Keratinocyte (primary cell): ENCODE measurements at places on chromosomes 5 and 9. TPM values are rescaled to one million over a fixed set of nuclear protein-coding genes. Genes with fewer than 3 reads are reported as not detected.

- no peaks in the 10 kb centered on the region for H3K27me3 ChIP-seq
- H3K27ac ChIP-seq, result no peak overlapping the region
- H3K4me1 ChIP-seq, result peaks cover 9% of the 10 kb centered on the region
- no peak for DNase-seq
- no peak overlapping the region for H3K4me3 ChIP-seq
Observed at GRCh38 chr5:112974901-112975300, 1.7 kb upstream of the DCP2 start.

GRCh38 chr5:169934990-169935389, 45.3 kb downstream of the INSYN2B start:
- DNase-seq, result no peak
- no peaks in the 10 kb centered on the region for H3K27me3 ChIP-seq
- no peaks in the 10 kb centered on the region for H3K4me1 ChIP-seq
- no peak overlapping the region for H3K4me3 ChIP-seq
- no peaks in the 10 kb centered on the region for H3K36me3 ChIP-seq

DNA sequence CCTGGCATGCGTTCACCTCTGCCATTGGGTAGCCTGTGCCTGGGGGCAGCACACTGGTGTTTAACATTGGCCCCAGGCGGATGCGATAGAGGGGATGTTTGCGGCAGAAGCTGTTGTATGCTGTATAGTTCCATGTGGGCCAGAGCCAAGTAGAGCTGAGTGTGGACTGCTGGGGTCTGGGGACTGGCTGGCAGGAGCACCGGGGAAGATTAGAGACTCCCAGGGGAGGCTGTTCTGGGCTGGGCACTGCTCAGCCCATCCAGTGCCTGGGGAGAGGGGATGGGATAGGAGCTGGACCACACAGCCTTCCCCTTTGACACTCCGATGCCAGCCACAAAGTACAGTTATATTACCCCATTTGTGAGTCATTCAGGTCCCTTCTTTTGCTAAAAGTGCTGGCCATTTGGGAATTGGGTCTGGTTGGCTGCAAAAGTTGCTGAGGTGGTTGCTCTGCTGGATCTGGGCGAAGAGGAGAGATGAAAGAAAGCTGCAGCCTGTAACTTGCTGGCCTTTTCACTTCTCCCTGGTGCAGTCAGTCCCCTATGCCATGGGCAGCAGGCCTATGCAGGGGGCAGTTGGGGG, 73.8 kb downstream of the RGS3 start:
- H3K36me3 ChIP-seq, result no peaks in the 10 kb centered on the region
- H3K27ac ChIP-seq, result no peak overlapping the region
- DNase-seq, result no peak
- no peaks in the 10 kb centered on the region for H3K4me1 ChIP-seq
- no peak overlapping the region for H3K4me3 ChIP-seq
- H3K27me3 ChIP-seq, result peaks cover 3% of the 10 kb centered on the region

- no peak overlapping the region for H3K27ac ChIP-seq
- H3K27me3 ChIP-seq, result no peaks in the 10 kb centered on the region
- H3K4me3 ChIP-seq, result no peak overlapping the region
- no peaks in the 10 kb centered on the region for H3K4me1 ChIP-seq
- no peak for DNase-seq
Observed at GRCh38 chr5:27769748-27770402, 731.5 kb upstream of the CDH9 start.

DNA sequence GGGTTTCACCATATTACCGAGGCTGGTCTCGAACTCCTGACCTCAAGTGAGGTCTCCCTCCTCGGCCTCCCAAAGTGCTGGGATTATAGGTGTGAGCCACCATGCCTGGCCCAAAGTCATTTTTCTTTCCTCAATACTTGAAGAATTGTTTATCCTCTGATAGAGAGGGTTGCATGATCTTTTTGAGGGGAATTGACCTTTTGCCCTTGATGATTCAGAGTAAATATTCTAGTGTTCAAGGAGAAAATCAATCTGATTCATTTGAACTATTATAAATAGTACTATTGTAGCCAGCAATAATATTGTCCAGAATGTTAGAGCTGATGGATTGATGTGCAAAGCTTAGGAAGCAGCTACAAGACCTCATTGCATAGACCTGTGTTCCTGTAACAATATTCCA, 47.1 kb downstream of the UGCG start:
- DNase-seq, result no peak
- H3K4me1 ChIP-seq, result peaks cover 7% of the 10 kb centered on the region
- no peak overlapping the region for H3K27ac ChIP-seq
- H3K4me3 ChIP-seq, result no peak overlapping the region

GRCh38 chr5:96614110-96614691, 48.0 kb upstream of the CAST start:
- peak overlapping the region; percentile 72 for H3K27ac ChIP-seq
- H3K4me3 ChIP-seq, result no peak overlapping the region
- no peaks in the 10 kb centered on the region for H3K27me3 ChIP-seq
- no peaks in the 10 kb centered on the region for H3K36me3 ChIP-seq

GRCh38 chr5:5939759-5940370, 438.5 kb downstream of the MED10 start:
- H3K4me1 ChIP-seq, result no peaks in the 10 kb centered on the region
- H3K27ac ChIP-seq, result no peak overlapping the region
- no peak for DNase-seq
- no peaks in the 10 kb centered on the region for H3K36me3 ChIP-seq

DNA sequence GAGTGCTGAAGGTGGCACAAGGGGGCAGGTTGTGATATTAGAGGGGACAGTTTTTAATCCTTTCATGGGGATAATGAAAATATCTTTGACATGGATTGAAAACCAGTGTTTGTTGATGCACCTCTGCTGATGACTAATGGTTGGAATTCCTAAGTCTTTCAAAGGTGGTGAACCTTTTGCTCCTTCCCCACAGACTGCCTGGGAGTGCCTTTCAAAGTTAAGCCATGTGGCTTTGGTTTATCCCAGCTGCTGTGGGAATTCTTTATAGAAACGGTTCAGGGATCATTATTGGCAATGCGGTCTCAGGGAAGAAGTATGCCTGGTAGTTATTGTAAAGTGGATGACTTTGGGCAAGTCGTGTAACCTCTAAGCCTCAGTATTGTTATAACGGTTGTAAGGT, 45.7 kb downstream of the PIP5K1B start:
- no peak overlapping the region for H3K4me3 ChIP-seq
- no peaks in the 10 kb centered on the region for H3K27me3 ChIP-seq
- no peaks in the 10 kb centered on the region for H3K36me3 ChIP-seq
- DNase-seq, result no peak
- H3K4me1 ChIP-seq, result peaks cover 4% of the 10 kb centered on the region

- H3K4me1 ChIP-seq, result no peaks in the 10 kb centered on the region
- peaks cover 19% of the 10 kb centered on the region for H3K36me3 ChIP-seq
- H3K27me3 ChIP-seq, result no peaks in the 10 kb centered on the region
- no peak overlapping the region for H3K27ac ChIP-seq
- H3K4me3 ChIP-seq, result no peak overlapping the region
Observed at GRCh38 chr9:133862585-133863256, 124.6 kb upstream of the SARDH start.

DNA sequence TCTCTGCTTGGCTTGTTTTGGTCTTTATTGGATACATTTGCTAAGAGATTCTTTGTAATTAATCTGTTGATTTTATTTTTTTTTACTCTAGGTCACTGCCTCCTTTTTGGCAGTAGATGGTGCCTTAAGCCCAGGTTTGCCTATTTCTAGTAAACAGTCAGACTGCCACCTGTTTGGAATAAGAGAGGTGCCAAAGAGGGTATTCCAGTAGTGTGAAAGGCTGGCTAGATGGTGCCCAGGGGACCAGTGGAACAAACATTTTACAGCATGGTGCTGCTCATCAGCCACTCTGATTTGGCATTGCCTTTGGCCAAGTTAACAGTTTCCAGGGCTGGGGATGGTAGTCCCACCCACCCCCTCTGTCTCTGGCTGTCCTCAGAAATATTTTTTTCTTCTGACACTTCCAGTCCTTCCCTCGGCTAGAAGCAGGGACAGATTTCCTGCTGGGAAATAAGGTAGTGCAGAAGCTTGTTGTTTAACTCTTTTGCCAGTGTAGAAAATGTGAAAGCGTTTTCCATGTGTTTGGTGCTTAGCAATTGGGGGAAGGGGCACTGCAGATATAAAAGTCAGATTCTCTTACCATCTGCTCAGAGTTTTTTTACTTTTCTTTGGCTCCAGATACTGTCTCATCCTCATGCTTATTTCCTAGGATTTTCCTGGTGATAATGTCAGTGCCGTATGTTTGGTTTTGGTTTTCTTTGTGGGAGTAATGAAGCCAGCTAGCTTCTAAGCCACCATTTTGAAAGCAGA, 36.6 kb upstream of the FBXL7 start:
- no peak overlapping the region for H3K4me3 ChIP-seq
- H3K27ac ChIP-seq, result no peak overlapping the region
- H3K27me3 ChIP-seq, result no peaks in the 10 kb centered on the region
- no peak for DNase-seq

- H3K27me3 ChIP-seq, result no peaks in the 10 kb centered on the region
- H3K27ac ChIP-seq, result no peak overlapping the region
- no peaks in the 10 kb centered on the region for H3K4me1 ChIP-seq
- H3K36me3 ChIP-seq, result no peaks in the 10 kb centered on the region
Observed at GRCh38 chr9:82606492-82607382, 456.2 kb downstream of the RASEF start.

GRCh38 chr5:133930061-133930812, 38.2 kb downstream of the C5orf15 start:
- no peak for DNase-seq
- H3K36me3 ChIP-seq, result no peaks in the 10 kb centered on the region
- H3K27me3 ChIP-seq, result peaks cover 13% of the 10 kb centered on the region

DNA sequence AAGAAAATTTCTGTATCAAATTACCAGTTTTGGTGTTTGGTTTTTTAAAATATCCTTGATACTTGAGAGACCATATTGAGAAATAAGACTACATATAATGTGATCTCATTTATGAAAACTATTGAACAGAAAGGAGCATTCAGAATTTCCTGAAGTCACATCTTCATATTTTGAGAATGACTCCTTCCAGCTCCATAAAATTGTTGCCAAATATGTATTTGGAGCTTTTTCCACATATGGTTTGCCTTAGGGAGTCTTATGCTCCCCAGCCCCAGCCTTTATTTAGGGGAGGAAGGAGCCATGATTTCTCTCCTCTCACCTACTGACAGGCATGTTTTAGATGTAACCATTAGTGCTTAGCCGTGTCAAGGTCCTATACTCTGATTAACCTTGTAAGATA, 51.1 kb downstream of the GCNT1 start:
- no peaks in the 10 kb centered on the region for H3K27me3 ChIP-seq
- H3K36me3 ChIP-seq, result no peaks in the 10 kb centered on the region
- H3K4me1 ChIP-seq, result no peaks in the 10 kb centered on the region
- no peak overlapping the region for H3K27ac ChIP-seq
- H3K4me3 ChIP-seq, result no peak overlapping the region
- no peak for DNase-seq

DNA sequence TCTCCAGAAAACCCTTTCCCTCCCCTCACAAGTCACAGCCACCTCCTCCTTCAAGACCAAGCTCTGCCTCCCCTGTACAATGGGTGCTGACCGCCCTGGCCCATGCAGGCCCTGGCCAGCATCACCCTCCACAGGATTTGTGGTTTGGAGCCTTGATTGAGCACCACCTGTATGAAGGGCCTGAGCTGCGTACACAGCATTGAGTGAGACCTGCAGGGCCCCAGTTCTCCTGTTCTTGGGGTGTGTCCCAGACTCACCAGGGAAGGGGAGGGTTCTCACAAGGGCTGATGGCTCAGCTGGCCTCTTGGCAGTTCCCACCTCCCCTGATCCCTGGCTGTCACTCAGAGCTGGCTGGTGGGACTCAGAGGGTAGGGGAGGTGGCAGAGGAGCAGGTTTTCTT, 63.7 kb upstream of the IER5L start:
- H3K36me3 ChIP-seq, result no peaks in the 10 kb centered on the region
- H3K27ac ChIP-seq, result no peak overlapping the region
- H3K4me1 ChIP-seq, result peaks cover 17% of the 10 kb centered on the region
- no peaks in the 10 kb centered on the region for H3K27me3 ChIP-seq
- no peak overlapping the region for H3K4me3 ChIP-seq

DNA sequence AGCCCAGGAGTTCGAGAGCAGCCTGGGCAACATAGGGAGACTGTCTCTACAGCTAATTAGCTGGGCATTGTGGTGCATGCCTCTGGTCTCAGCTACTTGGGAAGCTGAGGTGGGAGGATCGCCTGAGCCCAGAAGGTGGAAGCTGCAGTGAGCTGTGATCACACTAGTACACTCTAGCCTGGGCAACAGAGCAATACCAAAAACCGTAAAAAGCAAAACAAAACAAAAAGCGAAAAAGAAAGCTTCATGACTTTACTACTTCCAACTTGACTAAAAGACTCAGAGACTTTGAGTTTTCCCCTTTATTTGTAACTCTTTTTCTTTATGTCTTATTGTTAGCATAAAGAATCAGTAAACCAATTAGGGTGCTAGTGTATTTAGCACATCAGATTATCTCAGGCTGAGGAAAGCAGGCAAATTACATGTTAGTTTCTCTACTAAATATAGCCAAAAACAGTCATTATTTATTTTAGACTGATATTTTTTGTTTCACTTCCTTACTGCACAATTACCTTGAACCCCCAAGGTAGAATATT, 5.4 kb downstream of the RAD17 start:
- H3K27me3 ChIP-seq, result no peaks in the 10 kb centered on the region
- peaks cover 9% of the 10 kb centered on the region for H3K4me1 ChIP-seq
- no peak overlapping the region for H3K4me3 ChIP-seq
- H3K27ac ChIP-seq, result no peak overlapping the region

DNA sequence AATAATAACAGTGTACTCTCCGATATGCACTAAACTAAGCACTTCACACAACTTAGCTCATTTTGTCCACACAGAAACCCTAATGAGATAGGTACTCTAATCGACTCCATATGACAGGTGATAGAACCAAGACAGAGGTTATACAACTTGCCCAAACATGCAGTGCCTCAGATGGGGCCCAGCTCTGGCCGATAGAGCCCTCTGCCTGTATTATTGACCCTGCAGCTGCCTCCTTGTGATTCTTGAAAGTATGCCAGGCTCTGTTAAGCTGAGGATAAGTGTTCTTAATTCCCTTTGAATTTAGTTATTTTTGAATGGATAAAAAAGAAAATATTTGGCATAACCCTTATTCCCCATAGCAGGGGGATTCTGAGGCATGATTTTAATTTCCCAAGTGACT, 78.5 kb downstream of the HMHB1 start:
- DNase-seq, result no peak
- H3K4me3 ChIP-seq, result no peak overlapping the region
- H3K27me3 ChIP-seq, result no peaks in the 10 kb centered on the region
- H3K4me1 ChIP-seq, result peaks cover 10% of the 10 kb centered on the region

GRCh38 chr5:94366811-94367210, 251.6 kb downstream of the KIAA0825 start:
- no peak overlapping the region for H3K27ac ChIP-seq
- peaks cover 17% of the 10 kb centered on the region for H3K4me1 ChIP-seq
- H3K4me3 ChIP-seq, result no peak overlapping the region
- no peaks in the 10 kb centered on the region for H3K27me3 ChIP-seq

Gene POU4F3
- 0.02 to 0.04 TPM (median 0.03 TPM) in 3 replicates for polyA plus RNA-seq

Gene NUTM2G
- polyA plus RNA-seq, result not detected in 3 replicates

Gene SPATA31A3
- polyA plus RNA-seq, result not detected in 3 replicates

Gene FYB1
- polyA plus RNA-seq, result 0.29 to 1.0 TPM (median 0.56 TPM) in 3 replicates

Gene HRH2
- 0.08 TPM in 1 of 3 replicates, not detected in the others for polyA plus RNA-seq

Gene RETREG1
- 4.3 to 13.6 TPM (median 7.4 TPM) in 3 replicates for polyA plus RNA-seq

Gene IL9
- polyA plus RNA-seq, result not detected in 3 replicates

Gene PCDHAC2
- 1.2 to 2.1 TPM (median 1.9 TPM) in 3 replicates for polyA plus RNA-seq

Gene SLC1A1
- polyA plus RNA-seq, result 0.06 to 0.77 TPM (median 0.20 TPM) in 3 replicates

Gene TLX3
- not detected in 3 replicates for polyA plus RNA-seq

Gene OSMR
- polyA plus RNA-seq, result 33.3 to 43.8 TPM (median 38.7 TPM) in 3 replicates
